ENCODE measurements at places on chromosomes 7 and 10.

- no peak for DNase-seq
Observed at GRCh38 chr7:68547799-68548198, 1050.5 kb upstream of the AUTS2 start.

GRCh38 chr7:47518827-47519226 lies 63.1 kb downstream of the TNS3 start:
- DNase-seq, result no peak

DNA sequence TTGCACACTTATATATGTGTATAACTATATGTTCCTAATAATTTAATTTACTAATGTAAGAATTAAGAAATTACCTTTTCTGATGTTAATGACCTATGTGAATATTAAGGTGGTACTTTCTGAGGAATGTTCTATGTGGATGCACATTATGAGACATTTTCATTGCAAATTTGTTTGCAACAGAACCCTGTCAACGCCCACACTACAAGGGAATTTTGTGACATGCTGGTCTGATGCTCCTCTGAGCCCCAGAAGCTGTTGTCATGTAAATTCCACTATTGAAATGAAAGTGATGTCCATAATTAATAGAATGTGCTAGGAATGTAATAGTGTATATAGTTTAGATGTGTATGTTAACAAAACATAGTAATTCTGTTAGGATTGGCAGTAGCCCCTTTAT lies 4.5 kb downstream of the GRM3 start:
- no peak for DNase-seq

DNA sequence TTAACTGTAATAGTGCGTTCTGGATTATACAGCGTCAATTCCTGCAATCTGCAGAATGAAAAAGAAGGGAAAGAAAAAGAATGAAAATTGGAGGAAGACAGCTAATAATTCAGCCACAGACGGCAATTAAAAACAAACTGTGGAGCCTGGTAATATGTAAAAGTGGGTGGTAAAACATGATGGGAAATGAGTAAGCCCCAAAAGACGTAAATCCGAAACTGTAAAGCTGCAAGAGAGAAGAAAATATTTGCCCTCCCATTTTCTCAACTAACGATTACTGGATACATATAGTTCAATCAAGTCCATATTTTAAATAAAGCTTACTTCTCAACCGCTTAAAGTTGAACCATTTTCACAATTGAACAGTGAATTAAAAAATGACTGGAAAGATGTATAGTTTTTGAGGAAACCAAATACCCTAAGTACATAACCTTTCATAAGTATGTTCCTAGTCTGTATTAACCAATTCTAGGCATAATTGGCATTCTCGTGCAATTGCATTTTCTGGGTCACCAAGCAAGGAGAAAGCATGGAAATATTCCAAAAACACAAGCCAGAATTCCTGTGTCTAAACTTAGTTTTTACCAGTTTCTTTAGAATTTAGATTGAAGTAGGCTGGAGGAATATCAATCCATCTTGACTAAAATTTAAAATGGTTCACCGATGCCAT lies 44.8 kb downstream of the MALSU1 start:
- DNase-seq, result no peak

DNA sequence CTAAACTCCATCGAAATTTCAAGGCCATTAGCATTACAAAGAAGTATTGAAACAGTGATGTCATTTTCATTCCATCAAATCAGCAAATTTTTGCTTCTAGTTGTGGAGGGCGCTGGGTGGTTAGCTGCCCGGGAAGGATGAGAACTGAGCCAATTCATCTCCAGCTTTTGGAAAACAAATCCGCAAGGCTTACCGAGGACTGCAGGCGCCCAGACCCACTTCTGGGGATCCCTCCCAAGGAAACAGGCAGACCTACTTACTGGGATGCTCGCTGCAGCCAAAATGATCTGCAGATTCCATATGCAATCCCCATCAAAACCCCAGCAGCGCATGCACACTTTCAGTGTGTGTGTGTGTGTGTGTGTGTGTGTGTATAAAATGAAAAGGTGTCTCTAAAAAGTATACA lies 19.2 kb downstream of the TNRC18 start:
- DNase-seq, result no peak

DNA sequence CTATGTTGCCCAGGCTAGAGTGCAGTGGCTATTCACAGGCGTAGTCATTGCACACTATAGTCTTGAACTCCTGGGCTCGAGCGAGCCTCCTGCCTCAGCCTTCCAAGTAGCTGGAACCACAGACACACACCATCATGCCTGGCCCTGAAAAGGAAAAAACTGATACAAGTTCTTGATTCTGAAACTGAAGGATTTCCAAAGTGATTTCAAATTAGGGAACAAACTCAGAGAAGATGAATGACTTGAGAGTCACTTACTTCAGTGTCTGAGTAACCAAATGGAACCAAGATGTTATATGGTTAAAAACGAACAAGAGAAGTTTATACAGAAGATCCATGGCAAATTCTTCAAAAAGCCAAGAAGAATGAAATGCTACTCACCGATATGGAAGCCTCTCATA lies 14.4 kb downstream of the CWF19L1 start:
- no peak for DNase-seq

Data from stimulated activated CD4-positive, alpha-beta T cell treated with anti-CD3 and anti-CD28 coated beads, Interleukin-1b, Interleukin-23, amount 100 ng/mL, for 1 hour (primary cell).